ENCODE measurements at places on chromosomes 4 and X.

- DNase-seq: no peak
Measured at GRCh38 chr4:186691396-186691795, 32.3 kb downstream of the FAT1 start.

DNA sequence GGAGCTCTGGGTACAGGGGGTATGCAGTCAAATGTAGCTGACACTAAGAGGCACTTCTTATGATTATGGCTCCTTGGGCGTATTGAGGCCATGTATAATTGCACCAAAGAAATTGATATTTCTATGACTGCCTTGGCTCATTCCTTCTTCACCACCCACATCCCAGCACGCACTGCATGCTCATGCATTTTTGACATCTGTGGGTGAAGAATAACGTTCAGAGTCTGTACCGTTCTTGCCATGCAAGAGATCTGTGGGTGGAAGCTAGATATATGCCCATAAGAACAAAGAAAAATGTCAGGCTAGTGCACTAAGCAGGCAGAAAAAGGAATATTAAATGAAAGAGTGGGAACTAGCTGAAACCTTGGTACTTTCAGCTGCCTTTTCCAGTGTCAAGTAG lies 93.4 kb downstream of the EMCN start:
- DNase-seq: no peak

DNA sequence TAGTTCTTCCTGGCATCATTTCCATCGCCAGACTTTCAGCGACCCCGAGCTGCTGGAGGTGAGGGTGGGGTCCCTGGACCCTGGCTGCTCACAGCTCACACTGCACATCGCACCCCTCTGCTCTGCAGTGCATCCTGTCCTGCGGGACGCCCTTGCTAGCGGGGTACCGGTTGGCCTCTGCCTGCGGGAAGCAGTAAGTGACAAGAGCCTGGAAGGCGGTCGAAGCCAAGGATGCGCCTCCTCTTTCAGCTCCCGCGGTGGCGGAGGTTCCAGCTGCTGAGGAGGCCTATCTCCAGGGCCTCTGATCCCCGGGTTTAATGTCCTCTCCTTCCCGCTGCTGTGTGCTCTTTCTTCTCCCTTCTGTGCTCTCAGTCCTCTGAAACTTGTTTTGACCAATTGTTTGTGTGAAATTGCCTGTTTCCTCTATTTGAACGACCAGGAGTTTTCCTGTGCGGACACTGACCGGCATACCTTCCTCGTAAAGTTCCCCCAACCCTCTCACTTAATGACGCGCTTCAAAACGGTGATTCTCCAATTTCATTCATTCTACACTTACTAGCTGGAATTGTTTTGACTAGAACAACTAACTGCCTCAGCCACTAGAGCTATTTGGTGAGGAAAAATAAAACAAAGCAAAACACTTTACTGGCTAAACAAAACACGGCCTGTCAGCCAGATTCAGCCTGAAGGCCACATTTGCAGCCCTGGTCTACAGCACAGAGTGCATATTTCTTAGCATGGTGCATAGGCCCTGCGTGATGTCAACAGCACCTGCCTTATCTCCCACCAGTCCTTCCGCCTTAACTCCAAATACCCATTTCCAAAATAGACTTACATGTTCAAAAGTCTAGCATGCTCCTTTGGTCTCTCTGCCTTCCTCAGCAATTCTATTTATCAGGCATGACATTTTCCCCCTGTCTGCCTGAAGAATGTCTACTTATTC lies 28.0 kb downstream of the MGAT4D start:
- DNase-seq: no peak

DNA sequence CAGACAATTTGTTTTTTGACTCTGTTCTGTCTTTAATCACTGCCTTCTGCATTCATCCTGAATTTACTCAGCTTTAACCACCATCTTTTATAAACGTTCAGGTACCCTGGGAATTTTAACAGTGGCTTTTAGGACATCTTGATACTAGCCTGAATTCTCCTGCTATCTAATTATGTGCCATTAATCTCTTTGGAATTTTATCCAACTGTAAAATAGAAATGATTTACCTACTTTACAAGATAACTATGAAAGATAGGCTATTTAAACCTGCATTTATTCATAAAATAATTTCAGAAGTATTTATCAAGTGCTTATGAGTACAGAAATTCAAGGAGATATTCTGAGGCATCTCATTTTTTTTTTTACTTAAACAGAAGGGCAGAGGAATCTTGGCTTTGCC lies 146.5 kb upstream of the PLAC1 start:
- no peak for DNase-seq

DNA sequence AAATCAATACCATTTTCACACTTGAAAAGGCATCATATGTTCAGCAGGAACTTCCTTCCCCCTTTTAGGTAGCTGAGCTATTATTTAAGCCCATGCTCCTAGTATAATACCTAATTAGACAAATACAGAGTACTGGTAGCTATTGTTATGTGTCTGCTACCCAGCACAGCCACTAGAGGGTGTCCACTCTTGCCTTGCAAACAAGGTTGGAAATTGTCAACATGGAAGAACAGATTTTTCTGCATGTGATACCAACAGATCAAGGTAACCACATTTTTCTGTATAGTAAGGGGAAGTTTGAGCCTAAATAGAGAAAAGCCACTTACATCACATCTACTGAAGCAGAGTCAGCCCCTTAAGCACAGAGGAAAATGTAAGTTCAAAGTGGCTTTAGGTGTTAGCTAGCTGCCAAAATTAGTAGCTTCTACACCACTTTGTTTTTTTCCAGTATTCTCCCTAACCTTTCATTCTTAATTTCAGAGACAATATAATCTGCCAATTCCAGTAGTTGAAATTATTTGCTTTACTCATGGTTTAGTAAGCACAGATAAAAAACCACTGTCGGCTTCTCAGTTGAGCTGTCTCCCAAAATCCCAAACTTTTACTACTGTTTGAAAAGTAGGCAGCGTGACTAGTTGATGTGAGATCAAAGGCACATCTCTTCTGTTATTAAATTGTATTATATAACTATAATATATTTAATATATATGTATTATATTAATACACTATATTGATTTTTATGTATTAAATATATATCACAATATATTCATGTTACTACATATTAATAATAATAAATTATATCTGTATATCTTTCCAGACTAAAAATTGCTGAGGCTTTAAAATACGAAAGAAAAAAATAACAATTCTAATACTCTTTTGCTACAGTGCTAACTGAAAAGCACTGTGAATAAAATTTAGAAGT lies 38.2 kb downstream of the EDNRA start:
- DNase-seq: no peak
